ENCODE measurements at places on chromosomes 2 and 18. TPM values are rescaled to one million over a fixed set of nuclear protein-coding genes. Genes with fewer than 3 reads are reported as not detected.

DNA sequence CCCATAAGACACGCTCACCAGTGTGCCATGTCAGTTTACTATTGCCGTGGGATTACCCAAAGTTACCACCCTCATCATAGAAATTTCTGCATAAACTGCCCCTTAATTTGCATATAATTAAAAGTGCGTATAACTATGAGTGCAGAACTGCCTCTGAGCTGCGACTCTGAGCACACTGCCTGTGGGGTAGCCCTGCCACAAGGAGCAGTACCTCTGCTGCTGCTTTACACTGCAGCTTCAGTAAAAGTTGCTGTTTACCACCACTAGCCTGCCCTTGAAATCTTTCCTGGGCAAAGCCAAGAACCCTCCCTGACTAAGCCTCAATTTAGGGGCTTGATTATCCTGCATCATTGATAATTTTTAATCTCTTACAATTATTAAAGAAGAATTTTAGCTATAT, 213.9 kb upstream of the MAP2 start:
- no peak for DNase-seq

Gene GAL3ST2
- total RNA-seq, result not detected

DNA sequence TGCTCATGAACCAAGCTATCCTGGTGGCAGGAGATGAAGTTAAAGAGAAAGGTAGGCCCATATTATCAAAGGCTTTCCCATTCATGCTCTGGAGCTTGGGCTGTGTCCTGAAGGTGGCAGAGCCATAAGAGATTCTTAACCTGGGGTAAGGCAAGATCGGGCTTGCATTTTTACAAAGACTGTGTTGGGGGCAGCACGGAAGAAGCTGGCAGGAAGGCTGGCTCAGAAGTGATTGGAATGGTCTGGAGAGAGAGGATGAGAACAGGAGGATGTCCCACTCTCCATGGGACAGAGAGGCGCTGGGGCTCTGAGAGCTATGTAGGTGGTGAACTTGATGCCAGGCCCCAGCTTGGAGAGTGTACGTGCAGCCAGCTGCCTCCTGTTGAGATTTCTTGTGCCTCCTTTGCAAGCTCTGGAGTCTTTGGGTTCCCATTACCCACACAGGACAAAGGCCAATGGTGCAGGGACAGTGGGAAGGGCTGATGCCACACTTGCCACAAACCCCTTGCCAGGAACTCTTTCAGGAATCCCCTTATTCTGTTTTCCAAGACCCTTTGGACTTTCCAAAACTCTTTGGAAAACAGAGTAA, 40.6 kb upstream of the FZD5 start:
- DNase-seq, result no peak

- no peak for DNase-seq
Observed at GRCh38 chr2:125837128-125837527, 818.8 kb upstream of the GYPC start.

Gene MYCN
- total RNA-seq, result not detected

Gene IL1RL2
- total RNA-seq, result 0.39 TPM

DNA sequence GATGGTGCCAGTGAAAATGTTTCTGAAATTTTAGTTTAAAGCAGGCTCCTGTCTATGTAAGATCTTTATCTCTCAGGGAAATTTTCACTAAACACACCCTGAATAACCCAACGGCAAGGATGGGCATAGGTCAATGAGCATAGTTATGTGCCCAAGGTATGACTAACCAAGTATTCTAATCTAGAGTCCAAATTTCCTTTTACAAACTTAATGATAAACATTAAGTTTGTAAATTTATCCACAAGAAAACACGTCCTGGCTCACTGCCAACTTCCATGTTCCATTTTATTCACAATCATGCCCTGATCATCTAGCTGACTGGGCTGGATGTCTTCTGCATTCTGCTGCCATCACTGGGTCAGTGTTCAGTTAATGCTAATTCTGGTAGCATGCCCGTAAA, 151.2 kb downstream of the SRBD1 start:
- DNase-seq, result no peak

- DNase-seq, result no peak
Observed at GRCh38 chr2:48725696-48726494, 29.6 kb downstream of the LHCGR start.

- peak; percentile 98 for DNase-seq
Observed at GRCh38 chr2:215793747-215794595, 219.4 kb downstream of the MREG start.

GRCh38 chr18:46246101-46246500, 141.9 kb downstream of the HAUS1 start:
- no peak for DNase-seq

Gene NPAS2
- total RNA-seq, result 64.1 TPM

DNA sequence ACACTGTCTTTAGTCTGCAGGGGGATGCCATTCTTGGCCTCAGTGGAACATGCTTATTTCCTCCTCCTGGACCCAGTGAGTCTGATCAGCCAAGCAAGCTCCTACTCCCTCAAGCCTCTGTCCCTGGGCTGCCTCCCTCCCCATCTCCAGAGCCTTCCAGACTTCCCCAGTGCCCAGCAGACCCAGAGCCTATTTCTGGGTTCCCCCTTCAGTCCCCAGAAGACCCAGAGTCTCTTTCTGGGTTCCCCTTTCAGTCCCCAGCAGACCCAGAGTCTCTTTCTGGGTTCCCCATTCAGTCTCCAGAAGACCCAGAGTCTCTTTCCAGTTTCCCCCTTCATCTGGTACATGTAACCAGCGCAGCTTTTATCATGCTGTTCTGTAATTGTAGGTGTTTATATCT, 17.0 kb upstream of the PKDCC start:
- no peak for DNase-seq

Gene LIPG
- total RNA-seq, result 2.2 TPM

Gene ZNF2
- total RNA-seq, result 7.0 TPM

DNA sequence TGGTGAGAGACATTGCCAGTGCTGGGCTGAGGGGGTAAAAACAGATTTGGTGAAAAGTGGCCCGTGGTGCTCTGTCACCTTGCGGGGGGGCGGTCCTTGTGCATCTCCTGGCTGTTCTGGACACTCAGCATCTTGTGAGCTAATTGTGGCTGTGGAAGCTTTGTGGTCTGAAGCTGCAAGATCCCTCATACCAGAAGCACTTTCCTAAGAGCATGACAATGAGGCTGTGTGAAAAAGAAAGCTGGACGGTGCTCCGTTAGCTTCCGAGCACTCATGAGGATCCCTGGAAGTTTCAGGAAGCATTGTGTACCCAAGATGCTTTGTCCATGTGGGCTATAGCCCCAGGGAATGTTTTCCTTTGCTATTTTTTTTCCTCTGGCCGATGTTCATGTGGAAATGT, 74.5 kb downstream of the CABLES1 start:
- DNase-seq, result no peak

Gene ERMN
- not detected for total RNA-seq

GRCh38 chr2:65503746-65504145, 71.3 kb upstream of the SPRED2 start:
- DNase-seq, result no peak

GRCh38 chr2:22843919-22844537, 541.0 kb upstream of the KLHL29 start:
- peak; percentile 51 for DNase-seq

GRCh38 chr2:20584399-20585358, 66.2 kb downstream of the HS1BP3 start:
- peak; percentile 99 for DNase-seq

GRCh38 chr2:15647622-15648590, 56.2 kb downstream of the DDX1 start:
- no peak for DNase-seq

- peak; percentile 73 for DNase-seq
Observed at GRCh38 chr2:222352981-222353380, 54.2 kb upstream of the PAX3 start.

Gene L3MBTL4
- under 0.01 TPM for total RNA-seq

DNA sequence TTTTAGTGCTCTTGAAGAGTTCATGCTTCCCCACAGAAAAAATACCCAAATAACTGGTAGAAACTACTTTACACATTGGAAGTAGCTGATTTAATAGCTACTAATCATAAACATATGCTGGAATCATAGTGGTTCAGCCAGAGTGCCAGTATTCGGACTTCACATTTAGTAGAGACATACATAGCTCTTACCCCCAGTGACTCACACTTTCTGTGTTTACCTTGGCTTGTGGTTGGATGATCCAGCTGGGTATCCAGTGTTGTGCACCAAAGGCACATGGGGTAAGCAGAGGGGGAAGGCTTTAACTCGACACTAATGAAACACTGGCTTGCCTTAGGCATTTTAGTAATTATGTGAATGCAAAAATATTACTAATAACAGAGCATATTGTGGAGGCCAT, 18.1 kb downstream of the ARHGAP28 start:
- peak; percentile 63 for DNase-seq

GRCh38 chr2:7899241-7899640, 782.6 kb upstream of the ID2 start:
- peak; percentile 63 for DNase-seq

Gene RAB6C
- total RNA-seq, result not detected

Gene MC2R
- total RNA-seq, result not detected

GRCh38 chr18:53603276-53603675, 621.2 kb downstream of the MBD2 start:
- no peak for DNase-seq

- no peak for DNase-seq
Observed at GRCh38 chr2:102770506-102770905, 8.7 kb downstream of the TMEM182 start.

Gene UGT1A5
- not detected for total RNA-seq

GRCh38 chr2:149017116-149017985, 21.1 kb upstream of the LYPD6B start:
- DNase-seq, result peak; percentile 72

DNA sequence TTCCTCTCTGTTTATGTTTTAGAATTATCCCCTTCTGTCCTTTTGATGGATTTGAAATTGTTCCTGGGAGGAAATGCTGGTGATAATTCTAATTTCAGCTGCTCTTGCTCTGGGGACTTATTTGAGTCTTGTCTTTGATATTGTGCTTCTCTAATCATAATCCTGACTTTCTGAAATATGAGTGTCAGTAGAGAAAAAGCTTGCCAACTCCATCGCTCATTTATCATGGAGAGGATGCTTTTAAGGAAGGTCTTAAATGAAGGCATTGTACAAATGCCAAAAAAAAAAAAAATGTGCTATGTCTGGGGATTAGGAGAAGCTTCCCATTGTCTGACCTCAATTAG, 159.5 kb downstream of the NYAP2 start:
- no peak for DNase-seq

DNA sequence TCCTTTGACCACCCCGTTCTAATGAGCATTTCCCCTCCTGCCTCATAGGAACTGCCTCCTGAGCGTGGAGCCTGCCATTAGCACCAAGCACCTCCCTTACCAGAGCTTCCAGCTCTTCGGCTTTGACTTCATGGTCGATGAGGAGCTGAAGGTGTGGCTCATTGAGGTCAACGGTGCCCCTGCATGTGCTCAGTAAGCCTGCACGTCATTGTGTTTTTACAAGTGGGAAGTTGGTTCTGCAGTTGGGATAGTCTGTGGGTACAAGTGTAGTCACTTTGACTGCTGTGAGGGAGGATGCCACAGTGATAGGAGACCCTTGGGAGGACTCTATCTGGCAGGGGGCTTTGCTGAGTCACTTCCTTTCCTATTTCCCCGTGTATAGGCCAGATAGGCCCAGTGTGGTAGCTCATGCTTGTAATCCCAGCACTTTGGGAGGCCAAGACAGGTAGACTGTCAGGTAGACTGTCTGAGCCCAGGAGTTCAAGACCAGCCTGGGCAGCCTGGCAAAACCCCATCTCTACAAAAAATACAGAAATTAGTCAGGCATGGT, 22.0 kb upstream of the POLR1B start:
- no peak for DNase-seq

- DNase-seq, result no peak
Observed at GRCh38 chr2:12265646-12266045, 451.1 kb upstream of the TRIB2 start.

DNA sequence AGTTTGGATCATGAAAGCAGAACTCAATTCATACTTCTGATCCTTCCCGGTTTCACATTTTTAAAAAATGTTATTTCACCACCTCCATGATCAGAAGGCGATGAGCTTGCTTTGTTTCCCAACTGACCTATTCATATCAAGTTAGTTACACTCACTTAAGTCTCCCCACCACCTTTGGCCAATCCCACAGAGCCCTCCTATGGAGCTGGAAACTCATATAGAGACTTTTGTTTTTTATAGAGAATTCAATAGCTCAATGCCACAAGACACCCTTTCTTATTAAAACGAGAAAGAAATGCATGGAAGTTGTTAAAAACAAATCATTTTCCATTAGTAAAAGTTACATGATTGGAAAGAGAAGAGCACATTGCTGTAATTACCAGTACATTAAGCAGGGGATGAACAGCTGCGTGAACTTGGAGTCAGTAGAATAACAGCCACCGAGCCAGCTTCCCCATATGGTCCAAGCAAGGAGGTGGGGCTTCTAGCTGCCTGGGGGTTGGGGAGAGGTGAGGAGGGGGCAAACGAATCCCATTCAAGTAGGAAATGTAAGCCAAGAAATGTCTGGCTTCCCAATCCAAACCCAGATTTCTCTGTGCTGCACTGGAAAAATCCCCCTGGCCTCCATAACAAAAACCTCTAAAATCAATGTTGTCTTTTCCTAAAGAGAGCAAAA, 614.5 kb downstream of the IRS1 start:
- DNase-seq, result peak; percentile 72

All from RPMI7951 (cell line).